ENCODE measurements at places on chromosomes 12 and 14.

GRCh38 chr12:13205809-13206559, 9.5 kb downstream of the EMP1 start:
- DNase-seq = no peak

GRCh38 chr14:60723907-60724618, at the start of gene SIX4:
TSS of gene SIX4 (minus strand) at chr14:60724351. CDS start at chr14:60724074, 277 bp downstream.
- DNase-seq = no peak

- DNase-seq = no peak
Measured at GRCh38 chr14:90693413-90693812, 122.8 kb downstream of the TTC7B start.

GRCh38 chr12:64790166-64790565, 31.0 kb upstream of the GNS start:
- DNase-seq = no peak

DNA sequence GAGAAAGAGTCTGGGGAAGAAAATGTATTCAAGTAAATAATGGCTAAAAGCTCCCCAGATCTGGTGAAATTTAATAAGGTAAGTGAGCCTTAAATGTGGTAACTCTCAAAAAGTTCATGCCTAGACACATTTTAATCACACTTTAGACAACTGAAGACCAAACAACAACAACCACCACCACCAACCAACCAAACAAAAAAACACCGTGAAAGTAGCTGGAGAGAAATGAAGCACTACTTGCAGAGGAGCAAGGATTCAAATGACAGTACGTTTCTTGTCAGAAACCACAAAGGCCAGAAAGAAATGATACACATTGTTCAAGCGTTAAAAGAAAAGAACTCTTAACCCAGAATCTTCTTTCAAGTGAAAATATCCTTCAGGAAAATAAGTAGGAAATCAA, 208.3 kb downstream of the MYRFL start:
- DNase-seq = no peak

DNA sequence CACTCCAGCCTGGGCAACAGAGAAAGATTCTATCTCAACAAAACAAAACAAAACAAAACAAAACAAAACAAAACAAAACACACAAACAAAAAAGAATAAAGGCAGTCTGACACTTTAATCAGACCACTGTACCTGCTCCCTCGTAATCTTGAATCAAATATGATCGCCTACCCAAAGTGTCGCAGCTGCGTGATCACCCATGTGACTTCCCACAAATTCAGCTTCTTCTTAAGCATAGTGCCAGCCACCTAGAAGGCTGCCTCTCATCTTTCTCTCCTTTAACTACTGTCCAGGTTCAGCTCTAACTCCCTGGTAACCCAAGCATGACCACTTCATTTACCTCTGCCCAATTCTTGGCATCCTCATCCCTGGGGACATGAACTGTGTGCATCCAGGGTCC, 37.4 kb downstream of the FMNL3 start:
- DNase-seq = no peak

- DNase-seq = no peak
Measured at GRCh38 chr12:6771091-6771495, 1.2 kb upstream of the LAG3 start.

GRCh38 chr12:6788972-6789924, at the start of gene CD4:
TSS of gene CD4 (plus strand) at chr12:6789528. CDS start at chr12:6800139, 10,611 bp downstream.
- no peak for DNase-seq

- no peak for DNase-seq
Measured at GRCh38 chr12:48824112-48824511, 5.8 kb downstream of the CACNB3 start.

- no peak for DNase-seq
Measured at GRCh38 chr14:81550001-81550637, 16.5 kb upstream of the SEL1L start.

DNA sequence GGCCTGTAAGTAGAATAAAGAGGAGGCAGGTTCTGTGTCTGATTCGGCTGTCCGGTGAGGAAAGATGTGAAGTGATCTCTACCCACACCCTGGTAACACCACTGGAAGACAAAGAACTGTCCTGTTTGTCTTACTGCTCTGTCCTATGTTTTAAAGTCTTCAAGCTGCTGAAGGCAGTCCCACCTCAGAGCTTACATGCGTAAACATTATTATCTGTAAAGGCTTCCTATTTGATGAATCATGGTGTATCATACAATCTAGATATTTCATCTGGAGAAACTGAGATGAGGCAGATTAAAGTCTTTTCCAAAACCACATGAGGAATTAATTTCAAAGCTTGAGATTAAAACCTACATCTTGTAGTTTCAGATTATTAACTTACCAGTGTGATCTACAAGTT, 427.6 kb downstream of the ZFP36L1 start:
- DNase-seq = no peak

- DNase-seq = no peak
Measured at GRCh38 chr12:27424631-27425230, 21.8 kb upstream of the SMCO2 start.

DNA sequence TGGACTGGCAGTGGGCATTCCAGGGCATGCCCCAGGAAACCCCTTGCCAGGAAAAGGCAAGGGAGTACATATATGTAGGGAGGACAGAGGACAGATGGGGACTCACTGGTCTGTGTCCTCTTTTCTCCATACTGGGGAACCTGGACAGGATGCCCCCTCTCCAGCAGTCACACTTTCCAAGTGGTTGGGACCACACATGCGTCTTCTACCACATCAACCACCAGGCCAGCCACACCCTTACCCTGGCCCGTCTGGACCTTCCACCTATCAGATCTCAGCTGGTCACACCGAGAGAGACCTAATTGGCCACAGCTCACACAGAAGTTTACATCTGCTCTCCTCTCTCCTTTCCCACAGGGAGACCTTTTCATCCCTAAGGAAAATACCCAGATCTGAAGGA, 8.3 kb downstream of the ANKRD33 start:
- no peak for DNase-seq

GRCh38 chr14:55963295-55963694, 154.9 kb upstream of the PELI2 start:
- DNase-seq = no peak

DNA sequence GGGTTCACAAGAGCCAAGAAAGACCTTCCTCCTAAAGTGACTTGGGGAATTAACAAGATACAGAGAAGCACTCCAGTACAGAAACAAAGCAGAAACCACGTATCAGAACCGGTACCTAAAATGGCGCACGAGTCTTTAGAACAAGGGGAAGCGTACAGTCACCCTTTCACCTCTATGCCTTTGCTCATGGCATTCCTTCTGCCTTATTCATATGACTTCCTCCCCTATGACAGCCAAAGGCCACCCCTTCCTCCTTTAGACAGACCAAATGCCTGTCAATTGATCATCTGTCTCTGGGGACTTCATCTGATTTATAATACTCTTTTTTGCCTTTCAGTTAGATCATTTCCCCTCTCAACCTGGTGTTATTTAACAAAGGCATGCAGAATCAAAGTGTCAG, 89.5 kb upstream of the OSBPL8 start:
- DNase-seq = no peak

GRCh38 chr14:28102814-28103213, 663.8 kb upstream of the FOXG1 start:
- DNase-seq = no peak

DNA sequence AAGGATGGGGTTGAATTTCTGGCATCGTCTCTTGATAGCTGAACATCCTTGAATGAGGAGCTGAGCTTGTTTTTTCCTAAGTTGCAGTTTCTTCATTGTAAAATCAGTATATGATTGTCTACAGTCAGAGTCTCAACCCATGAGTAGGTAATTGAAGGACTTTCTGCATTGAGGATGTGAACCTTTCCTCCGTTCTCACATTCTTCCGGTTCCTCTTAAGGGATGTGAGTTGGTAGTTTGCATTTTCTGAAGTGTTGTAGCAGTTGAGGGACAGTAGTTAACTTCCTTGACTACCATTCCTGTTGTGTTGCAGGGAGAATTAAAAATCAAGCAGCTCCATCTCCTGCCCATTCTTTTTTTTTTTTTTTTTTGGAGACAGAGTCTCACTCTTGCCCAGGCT, 19.1 kb downstream of the TPCN1 start:
- no peak for DNase-seq

DNA sequence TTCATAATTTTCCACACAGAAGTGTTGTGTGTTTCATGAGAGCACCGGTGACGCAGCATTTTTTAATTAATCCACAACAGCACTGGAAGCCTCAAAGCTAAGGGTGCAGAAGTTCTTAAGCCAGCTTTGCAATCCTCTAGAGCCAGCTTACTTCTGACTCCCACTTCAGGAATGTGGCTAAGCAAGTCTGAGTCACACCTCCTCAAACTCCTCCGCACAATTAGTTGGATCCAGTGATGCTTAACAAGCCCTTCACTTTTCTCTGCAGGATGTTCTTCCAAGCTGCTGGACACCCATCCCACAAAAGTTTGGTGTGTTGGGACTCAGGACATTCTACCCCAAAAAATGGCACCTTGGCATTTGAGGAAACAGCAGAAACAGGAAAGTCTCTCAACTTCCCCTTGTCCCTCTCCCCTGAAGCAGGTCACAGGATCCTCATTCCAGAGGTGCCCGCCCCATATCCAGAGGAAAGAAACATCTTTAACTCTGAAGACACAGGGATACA, 210.0 kb downstream of the PPM1H start:
- no peak for DNase-seq

DNA sequence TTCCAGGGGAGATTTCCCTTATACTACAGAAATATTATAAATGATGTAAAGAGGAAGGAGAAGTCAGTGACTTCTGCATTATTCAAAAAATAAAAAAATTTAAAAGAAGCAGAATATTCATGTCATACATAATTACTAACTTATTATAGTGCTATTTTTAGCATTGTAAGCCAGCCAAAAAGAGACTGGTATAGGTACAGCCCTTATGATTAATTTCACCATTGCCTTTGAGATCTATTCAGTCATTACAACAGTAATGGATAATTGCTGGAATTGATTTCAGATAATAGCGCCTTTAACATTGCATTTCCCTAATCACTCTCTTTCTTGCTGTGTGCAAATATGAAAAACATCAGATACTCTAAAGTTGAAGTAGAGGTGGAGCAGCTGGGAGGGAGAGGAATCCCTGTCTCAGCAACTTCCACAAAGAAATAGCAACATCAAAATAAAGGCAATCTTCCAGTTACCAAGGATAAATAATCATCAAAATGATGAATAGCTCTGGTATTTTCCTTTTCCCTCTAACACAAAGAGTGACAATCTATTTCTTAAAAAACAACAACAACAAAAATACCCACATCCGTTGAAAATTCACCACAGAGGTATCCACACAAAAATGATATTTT, 71.8 kb upstream of the OVCH1 start:
- DNase-seq = no peak

GRCh38 chr14:100567877-100568163, 19.4 kb downstream of the BEGAIN start:
- no peak for DNase-seq

GRCh38 chr14:35385042-35385839, 19.3 kb downstream of the NFKBIA start:
- DNase-seq = no peak

DNA sequence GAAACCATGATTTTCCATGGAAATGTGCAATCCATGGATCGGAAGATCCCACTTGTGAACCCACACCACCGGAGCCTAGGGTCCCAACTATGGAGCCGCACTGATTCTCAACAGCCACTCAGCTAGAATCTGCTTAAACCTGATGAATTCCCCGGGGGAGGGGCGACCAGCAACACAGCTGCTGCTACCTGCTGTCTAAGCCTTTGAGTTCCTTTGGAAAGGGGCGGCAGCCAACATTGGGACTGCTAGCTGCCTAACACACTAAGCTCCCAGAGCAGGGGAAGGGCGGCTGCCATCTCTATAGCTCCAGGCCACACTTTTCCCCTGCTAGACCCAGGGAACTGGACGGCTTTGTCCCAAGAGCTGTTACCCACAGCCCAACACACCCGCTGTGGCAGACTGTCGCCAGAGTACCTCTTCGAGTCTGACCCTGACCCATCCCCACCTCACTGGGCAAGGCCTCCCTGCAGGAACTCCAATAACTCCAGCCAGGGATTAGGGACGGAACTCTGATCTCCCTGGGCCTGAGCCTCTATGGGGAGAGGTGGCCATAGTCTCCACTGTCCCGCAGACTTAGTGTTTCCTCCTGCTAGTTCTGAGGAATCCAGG, 205.8 kb upstream of the SLC16A7 start:
- DNase-seq = no peak

- DNase-seq = peak; percentile 0
Measured at GRCh38 chr12:118136559-118137003, 657 bp downstream of the PEBP1 start.

DNA sequence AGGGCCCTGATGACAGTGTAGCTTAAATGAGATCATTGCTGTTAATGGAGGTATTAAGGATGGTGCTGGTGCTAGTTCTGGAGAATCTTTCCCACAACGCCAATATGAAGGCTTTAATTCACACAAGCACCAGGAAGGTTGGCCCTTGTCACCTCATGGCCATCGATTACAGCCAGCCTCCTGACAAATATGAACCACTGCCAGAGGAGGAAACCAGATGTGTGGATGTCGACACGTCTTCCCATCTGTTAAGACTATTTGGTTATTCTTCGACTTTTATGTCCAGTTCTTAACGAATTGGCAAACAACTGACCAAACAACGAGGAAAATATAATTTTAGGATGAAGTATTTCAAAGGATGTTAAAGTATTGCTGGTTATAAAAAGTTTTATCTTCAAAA, 79.5 kb downstream of the PIK3C2G start:
- DNase-seq = no peak

DNA sequence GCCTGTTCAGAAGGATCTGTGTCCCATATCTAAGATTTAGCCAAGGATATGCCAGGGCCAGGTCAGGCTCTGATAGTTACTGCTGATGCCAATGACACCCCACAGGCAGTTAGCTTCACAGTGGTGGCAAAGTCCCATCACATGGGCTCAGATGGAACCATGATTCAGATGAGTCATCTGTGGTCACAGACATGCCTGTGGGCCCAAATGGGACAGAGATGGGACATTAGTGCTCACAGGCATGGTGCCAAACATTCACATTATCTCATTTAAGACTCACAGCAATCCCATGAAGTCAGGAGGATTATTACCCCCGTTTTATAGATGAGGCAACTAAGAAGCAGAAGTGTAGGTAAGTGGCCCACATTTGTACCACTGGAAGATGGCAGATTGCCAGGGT, 207.8 kb downstream of the DPF3 start:
- DNase-seq = no peak

DNA sequence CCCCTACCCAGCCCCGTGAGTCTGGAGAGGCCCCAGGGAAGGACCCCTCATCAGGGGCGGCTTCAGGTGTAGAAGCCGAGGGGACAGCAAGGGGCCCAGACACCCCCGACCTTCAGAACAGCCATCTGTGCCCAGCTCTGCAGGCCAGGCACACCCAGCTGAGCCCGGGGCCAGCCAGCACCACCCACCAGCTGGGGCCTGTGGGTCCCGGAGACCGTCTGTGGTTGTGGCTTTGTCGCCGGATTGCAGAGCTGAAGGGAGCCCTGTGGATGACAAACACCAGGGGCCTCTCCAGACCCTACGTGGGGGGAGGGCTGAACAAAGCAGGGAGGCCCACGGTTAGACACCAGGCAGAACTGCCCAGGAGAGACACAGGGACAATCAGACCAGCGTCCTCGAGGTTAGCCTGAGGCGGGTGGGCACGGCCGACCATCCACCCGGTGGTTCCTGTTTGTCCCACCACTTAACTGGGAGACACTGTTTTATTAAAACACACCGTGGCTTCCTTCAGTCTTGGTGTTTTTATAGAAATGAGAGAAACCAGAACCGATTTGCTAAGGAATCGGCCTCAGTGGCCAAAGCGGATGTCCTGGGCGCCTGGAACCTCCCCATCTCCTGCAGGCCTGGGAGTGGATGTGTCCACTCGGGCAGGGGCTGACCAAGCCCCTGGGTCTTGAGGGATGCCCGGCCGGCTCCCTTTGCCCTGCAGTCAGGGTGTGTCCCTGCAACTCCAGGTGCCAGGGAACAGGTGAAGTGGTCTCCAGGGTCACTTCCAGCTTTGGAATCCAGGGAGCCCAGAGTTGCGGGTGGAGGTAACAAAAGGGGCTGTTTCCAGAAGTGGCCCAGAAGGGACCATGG, 10.0 kb downstream of the C14orf180 start:
- DNase-seq = no peak

All from stimulated activated CD8-positive, alpha-beta memory T cell treated with anti-CD3 and anti-CD28 coated beads, Interleukin-4, amount 100 ng/mL, for 4 hours (primary cell).